Lung (tissue), 17 donors: ENCODE measurements at places on chromosomes 7 and 10. TPM values are rescaled to one million over a fixed set of nuclear protein-coding genes. Genes with fewer than 3 reads are reported as not detected.

The HOXA9 gene
- 0.46 TPM for total RNA-seq

The NACAD gene
- 2.3 TPM for total RNA-seq

The TMEM178B gene
- 2.4 TPM for total RNA-seq

The MALRD1 gene
- total RNA-seq: 17.9 TPM

The INPP5A gene
- total RNA-seq: 37.0 TPM

The GPR37 gene
- total RNA-seq: 2.8 TPM

GRCh38 chr7:116393654-116394053, 105.9 kb upstream of the CAV2 start:
- DNase-seq: peak; percentile 53

DNA sequence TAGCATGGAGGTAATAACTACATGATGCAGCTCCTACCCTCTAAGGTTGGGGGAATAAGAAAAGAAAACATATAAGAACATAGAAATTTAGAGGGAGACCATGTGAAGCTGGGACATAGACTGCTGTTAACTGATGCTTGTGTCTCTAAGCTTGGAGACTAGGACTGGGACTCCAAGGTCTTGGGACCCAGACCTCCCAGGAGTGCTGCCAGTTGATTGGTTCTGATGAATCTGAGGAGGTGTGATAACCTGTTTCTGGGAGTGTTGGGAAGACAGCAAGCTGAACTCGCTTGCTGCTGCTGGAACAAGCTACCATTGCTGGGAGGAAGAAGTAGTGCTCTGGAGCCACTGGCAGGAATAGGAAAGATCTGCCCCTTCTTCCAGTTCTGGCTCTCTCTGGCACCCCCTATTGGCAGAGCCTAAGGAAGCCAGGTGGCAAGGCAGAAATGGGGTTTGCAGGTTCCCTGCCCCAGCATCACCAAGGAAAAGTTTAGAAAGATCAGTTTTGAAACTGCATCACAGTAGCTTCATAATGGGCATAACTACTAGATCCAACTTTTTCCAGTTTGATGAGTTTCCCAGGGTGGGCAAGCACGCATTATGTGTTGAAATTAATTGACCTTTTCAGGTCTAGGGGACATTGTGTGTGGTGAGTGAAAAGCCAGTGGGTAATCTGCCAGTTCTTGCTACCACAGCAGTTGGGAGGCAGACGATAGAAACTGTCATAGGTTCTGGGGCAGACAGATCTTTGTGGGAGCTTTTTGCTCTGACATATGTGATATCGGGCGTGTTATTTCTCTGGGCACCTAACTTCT, 140.7 kb downstream of the SND1 start:
- DNase-seq: no peak

- peak; percentile 29 for DNase-seq
These were observed 6.7 kb downstream of the CPXM2 start for GRCh38 chr10:123884907-123885381.

DNA sequence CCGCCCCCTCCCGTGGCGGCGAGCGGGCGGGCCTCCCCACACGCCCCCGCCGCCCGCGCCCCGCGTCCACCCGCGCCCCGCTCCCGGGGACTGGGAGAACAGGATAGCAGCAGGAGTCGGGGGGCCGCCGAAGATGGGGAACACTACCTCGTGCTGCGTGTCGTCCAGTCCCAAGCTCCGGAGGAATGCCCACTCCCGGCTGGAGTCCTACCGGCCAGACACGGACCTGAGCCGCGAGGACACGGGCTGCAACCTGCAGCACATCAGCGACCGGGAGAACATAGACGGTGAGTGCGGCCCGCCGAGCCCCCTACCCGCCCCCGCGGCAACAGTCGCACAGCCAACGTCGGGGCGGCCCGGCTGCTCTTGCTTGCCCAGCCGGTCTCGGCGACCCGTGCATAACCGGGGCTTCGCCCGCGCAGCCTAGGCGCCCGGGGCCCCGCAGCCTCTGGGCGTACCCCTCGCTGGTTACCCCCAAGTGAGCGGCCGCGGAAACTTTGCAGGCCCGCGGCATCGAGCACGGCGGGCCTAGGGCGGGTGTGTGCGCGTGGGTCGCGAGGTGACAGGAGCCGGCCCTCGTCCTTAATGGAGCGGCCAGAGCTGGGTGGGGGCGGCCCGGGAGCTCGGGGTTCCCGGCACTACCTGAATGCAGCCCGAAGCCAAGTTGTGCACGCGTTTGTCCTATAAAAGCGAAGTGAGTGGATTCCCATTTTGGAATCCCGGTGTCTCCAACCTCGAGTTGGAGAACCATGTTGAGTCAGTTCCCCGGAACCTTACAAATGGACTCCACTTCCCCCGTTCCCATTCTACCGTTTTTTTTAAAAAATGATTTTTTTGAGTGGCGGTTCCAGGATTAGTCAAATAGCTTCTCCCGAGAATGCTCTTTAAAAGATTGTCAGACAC, 863 bp downstream of the CCNY start:
- peak; percentile 46 for DNase-seq

- no peak for DNase-seq
These were observed 4.2 kb downstream of the SUN1 start for GRCh38 chr7:836429-836828.

DNA sequence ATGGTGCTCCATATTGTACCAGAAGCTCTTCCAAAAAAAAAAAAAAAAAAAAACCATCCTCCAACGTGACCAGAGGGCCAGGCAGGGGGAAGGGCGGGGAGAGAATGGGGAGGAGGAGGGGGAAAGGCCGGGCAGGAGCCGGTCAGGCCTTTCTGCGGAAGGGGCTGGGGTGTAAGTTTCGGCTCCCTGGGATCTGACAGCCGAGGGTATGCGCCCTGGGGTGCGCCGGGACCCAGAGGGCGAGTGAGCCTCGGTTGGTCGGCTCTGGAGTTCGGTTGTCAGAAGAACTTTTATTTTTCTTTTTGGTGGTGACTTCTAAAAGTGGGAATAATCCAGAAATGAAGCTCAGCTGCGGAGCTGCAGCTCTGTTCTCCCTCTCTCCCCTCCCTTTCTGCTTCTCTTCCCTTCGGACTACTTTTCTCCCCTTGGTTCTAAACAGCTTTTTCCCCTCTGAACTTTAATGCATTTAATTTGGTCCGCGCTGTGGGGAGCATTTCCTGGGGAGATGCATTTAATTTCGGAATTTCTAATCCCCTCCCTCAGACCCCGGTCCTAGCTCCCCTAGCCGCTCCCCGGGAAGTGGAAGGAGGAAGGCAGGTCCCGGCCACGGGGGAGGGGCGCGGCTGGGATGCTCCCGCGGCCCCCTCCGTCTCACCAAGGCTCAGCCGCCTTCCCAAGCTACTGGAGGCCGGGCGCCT, 3.9 kb upstream of the PAX2 start:
- no peak for DNase-seq

GRCh38 chr10:98307916-98308541, 40.0 kb upstream of the LOXL4 start:
- no peak for DNase-seq

DNA sequence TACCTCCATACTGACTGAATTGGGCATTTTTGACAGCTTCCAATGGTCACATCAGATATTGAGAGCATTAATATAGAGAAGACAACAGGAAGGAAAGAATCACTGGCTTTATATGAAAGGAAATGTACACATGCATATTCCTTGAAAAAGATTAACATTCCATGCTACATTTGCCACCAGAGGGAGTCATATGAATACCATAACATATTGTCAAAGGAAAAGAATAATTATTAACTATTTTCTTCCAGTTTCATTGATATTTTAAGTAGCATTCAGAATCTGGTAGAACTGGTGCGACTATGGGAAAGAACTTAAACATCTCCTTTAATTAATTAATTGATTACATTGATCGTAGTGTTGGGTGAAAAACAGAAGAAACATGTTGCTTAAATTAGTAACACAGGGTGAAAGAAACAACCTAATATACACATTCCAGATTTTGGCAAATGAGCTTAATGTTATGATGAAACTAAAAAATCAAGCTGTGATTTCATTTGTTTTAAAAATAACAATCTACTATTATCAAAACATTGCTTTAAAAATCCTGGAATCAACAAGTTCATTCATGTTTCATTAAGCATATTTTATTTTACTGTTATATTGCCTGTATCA, 71.5 kb downstream of the GPR85 start:
- no peak for DNase-seq

DNA sequence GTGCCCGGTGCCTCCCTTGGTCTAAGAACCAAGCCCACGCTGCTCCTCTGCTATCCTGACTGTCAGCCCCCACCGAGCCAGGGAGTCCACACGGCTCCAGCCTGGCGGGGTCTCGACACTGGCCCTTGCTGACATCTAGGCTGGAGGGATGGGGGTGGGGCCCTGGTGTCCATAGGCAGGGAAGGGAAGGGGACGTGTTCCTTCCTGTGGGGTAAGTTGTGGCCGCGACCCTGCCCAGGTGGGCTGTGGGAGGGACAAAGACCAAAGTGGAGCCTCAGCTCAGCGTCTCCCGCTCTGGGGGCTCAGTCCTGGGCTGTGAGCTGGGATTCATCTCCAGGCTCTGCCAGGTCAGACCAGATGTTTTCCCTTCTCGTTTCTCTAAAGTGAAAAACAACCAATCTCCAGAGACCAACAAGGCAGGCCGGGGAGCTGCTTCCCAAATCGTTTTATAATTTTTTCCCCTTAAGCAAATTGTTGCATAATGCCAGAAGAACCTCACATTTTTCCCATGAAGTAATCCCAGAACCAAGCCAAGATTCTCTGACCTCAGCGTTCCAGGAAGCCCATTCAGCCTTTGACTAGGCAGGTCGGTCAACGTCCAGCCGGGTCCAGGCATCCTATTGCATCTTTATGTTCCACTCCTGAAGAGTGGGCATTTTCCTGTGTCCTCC, 101.2 kb downstream of the RGS10 start:
- no peak for DNase-seq

DNA sequence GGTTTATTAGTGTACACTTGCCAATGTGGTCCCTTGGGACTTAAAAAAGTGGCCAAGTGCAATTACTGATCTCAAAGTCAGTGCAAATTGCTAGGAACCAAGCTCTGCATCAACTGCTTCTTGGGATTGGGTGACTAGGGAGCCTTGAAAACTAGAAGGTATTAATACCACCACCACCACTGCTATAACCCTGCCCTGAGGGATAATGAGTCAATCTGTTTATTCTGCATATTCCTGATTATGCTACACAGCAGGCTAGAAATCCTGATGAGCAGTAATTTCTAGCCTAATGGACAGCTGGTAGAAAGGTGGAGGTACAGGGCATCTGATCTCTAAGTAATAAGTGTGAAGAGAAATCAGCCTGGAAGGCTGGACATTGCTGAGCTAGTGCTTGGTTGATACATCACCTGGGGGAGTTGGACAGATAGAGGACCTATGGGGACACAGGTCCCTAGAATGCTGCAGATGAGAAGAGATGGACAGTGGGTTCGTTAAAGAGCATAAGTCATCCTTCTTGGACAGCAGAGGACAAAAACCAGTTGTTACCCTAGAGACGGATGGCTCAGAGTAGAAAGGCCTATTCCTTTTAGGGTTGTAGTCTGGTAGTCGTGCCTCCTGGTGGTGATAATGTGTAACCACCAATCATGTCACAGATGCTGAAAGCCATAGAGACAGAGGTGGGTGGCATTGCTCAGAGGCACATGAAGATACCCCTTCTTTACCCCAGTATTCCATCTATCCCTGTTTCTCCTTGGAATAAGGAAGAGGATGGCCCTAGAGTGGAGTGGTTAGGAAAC, 554.8 kb downstream of the SORCS1 start:
- no peak for DNase-seq

DNA sequence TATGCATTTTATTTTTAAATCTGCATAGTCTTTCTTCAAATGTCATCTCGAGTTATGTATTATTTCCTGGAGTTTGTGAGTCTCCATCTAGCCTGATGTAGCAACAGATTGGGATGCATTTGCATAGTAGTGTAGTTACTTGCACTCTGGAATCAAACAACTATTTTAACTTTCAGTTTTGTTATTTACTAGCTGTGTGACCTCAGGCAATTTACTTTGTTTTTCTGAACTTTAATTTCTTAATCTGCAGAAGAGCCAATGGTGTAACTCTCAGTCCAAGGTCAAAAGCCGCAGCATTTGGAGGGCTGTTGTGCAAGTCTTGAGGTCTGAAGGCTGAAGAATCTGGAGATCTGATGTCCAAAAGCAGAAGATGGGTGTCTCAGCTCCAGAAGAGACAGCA, 175.8 kb upstream of the SORCS1 start:
- no peak for DNase-seq

- no peak for DNase-seq
These were observed 1.7 kb downstream of the SH2B2 start for GRCh38 chr7:102288285-102288930.

DNA sequence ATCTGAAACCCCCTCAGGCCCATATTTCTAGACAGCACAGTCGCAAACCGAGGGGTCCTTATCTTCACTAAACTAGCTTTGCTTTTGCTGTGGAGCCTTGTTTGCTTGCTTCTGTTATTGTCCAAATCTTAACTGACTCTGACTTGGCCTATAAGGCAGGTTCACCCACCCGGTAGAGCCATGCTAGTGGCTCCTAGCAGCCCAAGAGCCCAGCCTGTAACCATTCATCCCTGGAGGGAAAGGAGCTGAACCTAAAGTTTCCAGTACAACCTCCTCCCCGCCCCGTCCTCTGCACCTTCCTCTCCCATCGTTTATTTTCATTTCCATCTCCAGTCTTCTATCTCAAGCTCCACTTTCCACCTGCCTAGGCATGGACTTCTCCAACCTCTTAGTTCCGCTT, 345.7 kb downstream of the PTPRN2 start:
- no peak for DNase-seq

DNA sequence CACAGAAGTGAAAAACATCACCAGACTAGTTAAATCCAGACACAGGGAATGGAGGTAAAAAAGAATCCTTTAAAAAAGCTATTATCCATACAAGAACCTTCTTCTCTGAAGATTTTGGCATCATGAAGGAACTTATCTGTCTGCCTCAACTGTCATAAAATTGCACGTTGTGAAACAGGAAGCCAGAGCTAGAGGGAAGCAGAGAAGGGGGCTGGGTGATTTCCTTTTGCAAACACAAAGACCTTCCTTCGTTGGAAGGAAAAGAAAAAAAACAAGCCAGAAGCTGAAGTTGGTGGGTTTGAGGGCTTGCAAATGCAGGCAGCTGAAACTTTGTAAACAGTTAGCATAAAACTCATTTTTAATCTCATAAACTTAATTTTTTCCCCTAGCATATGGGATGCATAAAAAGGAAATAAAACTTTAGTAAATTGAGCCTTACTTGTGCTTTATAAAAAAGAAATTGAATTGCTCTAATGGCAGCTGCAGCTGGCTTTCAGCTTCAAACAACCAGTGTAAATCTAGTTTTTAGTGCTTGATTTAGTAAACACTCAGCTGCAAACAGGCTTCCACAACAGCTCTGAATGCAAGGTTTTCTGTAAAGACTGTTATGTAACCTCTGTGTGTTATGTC, 101.6 kb downstream of the OTUD1 start:
- DNase-seq: peak; percentile 88

GRCh38 chr10:8430321-8430720, 375.8 kb downstream of the GATA3 start:
- no peak for DNase-seq

- DNase-seq: peak; percentile 28
These were observed 12.7 kb upstream of the MACC1 start for GRCh38 chr7:20229646-20230500.

DNA sequence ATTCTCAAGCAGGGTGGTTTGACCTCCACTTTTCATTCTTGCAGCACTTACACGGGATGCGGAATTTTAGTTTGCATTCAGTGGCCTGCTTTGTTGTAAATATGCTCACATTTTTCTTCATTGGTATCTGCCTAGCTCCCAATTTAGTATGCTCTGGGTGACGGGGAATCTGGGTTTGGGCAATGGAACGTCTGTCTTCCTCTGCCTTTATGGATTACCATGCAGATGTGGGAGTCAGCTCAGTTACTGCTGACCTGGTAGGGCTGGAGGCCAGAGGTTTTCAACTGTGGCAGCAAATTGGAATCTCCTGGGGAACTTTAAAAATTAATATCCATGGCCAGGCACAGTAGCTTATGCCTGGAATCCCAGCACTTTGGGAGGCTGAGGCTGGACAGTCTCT, 161.6 kb downstream of the CAMK1D start:
- DNase-seq: no peak
